ENCODE measurements at places on chromosomes 2 and 18.

DNA sequence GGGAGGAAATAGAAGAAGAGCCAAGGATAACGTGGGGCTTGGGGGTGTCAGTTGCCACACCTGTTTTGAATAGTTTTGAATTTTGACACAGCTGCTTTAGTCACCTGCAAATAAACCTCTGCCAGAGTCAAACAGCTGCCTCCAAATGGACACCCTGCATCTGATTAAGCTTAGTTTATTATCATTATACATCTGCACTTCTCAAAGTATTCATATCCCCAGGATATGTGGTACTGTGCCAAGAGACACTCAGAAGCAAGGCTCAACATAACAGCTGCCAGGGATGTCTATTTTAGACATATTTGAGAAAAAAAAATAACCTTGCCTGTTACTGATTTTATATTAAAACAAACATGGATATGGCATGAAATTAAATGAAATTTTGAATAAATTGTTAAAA, 122.5 kb upstream of the WDR75 start:
- no peak for DNase-seq

GRCh38 chr18:59696311-59697235, 650 bp downstream of the CCBE1 start:
- peak; percentile 23 for DNase-seq

- no peak for DNase-seq
Measured at GRCh38 chr2:51014759-51015158, 17.2 kb downstream of the NRXN1 start.

DNA sequence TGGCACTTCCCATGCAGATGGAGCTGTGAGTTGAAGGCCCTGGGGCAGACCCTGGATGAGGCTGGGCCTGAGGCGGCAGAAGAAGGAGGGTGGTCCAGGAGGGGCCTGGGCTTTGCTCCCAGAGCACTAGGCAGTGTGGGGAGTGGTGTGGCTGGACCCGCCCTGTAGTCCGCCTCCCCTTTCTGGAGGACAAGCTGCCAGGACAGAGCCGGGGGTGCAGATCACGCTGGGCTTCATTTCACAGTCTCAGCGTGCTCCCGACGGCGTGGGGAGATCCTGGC, 49.8 kb downstream of the PTGR3 start:
- DNase-seq: no peak

GRCh38 chr2:141458351-141458750, 672.5 kb downstream of the LRP1B start:
- no peak for DNase-seq

DNA sequence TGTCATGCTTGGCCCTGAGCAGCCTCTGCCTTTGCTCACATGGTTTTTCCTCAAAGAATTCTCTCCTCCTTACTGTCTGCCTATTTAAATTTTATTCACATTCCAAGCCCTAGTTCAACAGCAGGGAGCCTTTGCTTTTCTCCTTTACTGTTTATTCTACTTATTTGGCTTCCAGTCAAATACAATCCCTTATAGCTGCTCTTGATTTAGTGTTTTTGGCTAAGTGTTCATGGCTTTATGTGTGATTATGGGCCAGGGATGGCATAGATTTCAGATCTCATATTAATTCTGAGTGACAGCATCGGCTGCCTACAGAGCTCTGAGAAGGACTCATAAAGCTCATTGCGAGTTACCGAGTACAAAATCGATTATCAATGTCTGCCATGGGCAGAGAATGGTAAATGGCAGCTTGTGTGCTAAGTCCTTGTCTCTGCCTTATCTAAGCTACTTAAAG, 106.7 kb downstream of the METTL8 start:
- DNase-seq: no peak

DNA sequence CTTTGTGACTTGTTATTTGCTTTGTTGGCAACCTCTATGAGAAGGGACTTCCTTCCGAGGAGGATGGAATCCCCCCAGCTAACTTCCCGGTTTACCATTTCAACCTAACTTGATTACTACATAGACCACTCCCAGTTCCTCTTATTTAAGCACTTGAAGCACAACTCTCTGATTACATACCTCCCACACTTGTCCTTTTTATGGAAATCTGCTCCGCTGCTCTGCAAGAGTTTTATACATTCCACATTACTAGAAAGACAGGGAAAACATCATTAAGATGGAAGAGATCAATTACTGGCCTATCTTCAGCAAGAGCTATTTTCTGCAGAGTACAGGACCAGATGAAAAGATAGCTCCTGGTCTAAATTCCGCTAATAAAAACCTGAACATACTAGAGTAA, 160.0 kb upstream of the PGAP1 start:
- no peak for DNase-seq

DNA sequence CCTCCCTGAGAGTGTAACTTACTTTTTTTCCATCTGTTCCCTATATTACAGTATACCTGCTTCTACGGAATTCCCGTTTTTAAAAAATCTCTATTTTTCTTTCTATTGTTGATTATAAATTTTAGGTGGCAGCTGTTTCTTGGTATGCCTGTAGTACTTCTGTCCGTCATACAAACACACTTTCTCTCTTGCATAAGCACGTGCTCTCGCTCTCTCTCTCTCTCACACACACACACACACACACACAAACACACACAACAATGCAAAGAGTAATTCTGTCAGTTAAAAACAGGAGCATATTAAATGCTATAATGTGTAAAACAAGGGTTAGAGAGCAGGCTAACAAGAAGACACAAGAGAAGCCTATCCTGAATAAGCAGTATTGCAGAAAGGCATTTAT, 140.5 kb downstream of the THADA start:
- no peak for DNase-seq

GRCh38 chr2:6866275-6866671, 566 bp upstream of the CMPK2 start:
- peak; percentile 86 for DNase-seq

DNA sequence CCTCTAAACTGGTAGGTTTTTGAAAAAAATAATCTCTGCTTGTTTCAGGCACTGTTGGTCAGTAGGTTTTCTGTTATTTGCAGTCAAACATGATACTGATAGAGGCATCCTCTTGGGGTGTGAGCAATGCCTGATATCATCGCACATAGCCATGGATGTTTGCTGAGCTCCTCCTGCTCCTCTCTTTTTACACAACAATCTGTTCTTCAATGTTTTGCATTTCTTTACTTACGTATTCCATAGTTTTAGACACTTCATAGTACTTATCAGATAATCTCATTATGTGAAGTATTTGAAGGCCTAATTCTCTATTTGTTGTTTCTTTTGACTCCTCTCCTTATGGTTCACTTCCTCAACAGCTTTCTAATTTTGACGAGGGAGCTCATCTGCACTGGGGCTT, 23.0 kb upstream of the HS6ST1 start:
- DNase-seq: no peak

DNA sequence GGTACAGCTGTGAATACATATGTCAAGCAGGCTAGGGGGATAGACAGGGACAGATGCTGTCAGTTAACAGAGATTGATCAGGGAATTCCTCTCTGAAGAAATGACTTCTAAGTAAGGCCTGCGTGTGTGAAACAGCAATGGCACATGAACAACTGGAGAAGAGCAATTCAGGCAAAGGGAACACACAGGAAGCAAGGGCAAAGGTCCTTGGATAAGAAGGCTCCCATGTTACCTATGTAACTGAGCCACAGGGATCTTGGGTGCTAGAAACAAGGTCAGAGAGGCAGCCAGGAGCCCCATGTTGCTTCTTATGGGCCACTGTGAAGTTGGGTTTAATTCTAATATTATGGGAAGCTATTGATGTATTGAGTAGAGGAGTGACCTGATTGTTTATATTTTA, 373.7 kb upstream of the ACVR2A start:
- no peak for DNase-seq

DNA sequence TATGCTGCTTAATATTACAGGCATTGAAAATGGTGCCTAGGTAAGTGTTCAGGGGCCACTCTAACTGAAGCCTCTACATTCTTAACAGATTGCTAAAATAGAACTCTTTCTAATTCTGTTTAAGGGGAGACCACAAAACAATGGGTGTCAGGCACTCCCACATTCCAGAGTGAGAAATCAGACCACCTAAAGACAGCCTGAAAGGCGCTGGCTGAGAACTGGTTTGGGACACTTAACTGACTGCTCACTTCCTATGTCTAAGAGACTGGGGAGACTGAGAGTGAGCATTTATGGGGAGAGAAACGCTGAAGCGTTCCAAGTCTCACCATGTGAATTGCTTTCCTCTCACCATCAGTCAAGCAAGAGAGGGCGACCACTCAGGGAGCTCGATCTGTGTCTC, 108.8 kb upstream of the ITGB6 start:
- DNase-seq: no peak

GRCh38 chr2:229869226-229869625, 52.6 kb downstream of the TRIP12 start:
- DNase-seq: no peak

DNA sequence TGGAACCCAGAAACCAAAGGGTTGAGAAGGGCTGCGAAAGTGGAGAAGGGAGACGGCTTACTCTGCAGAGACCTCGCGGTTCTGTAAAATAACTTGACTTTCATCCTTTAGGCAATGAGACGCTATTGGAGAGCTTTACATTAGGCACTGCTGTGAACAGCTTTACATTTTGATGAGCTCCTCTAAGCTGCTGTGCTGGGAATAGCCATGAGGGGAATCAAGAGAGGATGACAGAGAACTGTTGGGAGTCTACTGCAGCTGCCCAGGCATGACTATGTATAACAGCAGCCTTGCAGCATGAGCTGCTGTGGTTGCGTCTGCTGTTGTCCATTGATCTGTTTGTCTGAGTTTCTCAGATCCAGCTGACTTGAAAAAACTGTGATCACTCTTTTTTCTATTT, 310.8 kb upstream of the MAP2 start:
- DNase-seq: no peak

- no peak for DNase-seq
Measured at GRCh38 chr2:86358957-86359356, 21.5 kb upstream of the REEP1 start.

GRCh38 chr2:171706152-171706803, 19.0 kb downstream of the DYNC1I2 start:
- DNase-seq: peak; percentile 21

DNA sequence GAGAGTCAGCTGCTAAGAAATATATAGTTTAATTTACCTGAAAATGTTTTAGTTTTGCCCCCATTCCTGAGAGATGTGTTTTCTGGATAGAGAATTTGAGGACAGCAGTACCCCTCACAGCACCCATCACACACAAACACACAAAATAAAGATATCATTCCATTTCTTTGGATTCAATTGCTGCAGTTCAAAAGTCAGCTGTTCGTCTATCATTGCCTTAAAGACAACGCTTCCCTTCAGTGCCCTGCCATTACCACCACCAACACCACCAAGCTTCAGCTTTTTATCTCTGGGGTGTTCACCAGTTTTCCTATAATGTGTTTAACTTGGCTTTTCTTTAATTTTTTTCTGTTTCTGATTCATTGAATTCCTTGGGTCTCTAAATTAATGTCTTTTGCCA, 49.7 kb downstream of the RDH14 start:
- no peak for DNase-seq

GRCh38 chr2:42984081-42984480, 191.7 kb upstream of the HAAO start:
- DNase-seq: no peak

DNA sequence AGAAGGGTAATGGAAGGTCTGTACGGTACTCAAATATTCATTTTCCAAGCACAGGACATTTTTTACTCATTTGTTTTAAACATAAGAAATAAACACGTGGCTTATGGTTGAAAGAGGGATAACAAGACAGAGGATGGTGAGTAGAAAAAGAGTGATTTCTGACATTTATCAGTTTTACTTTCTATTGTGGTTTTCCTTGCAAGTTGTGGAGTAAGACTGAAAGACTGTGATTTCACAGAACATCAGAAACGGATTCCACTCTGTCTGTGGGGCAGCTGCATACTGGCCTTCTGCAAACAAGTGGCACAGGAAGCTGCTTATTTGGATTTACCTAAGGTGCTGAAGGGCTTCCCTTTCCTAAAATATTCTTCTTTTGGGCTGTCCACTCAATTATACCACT, 122.2 kb upstream of the ITGB6 start:
- no peak for DNase-seq

DNA sequence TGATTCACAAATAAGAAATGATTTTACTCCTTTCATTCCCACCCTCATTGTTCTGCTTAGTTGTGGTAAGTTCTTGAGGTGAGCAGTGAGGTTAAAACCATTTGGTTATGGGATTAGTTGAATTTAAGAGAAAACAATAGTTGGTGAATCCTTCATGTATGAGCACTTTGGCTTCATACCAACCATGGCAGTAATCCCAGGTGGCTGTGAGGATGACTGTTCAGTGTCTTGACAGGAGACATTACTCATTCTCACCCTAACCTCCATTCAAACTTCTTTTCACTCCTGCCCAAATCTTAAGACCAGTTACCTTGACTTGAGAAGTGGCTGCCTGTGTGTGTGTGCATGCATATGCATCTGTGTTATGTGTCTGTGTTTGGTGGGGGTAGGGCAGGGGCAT, 143.1 kb downstream of the SETBP1 start:
- DNase-seq: no peak

DNA sequence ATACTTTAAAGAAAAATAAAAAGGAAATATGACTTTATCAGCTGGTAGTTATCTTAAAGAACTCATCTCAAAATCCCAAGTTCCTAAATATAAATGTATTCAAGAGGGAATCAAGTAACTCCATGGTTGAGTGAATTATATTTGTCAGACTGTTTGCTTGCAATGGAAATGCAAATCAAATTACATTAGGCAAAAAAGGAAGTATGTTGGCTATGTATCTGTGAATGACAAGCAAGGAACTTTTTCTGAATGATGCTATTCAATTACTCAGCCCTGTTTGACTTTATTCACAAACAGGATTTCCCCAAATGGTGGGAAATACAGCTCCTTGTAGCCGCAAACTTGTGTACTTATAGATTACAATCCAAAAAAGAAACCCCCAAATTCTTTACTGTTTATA, 309.1 kb downstream of the ARL6IP6 start:
- no peak for DNase-seq

- DNase-seq: peak; percentile 30
Measured at GRCh38 chr2:109226128-109226527, 97.1 kb downstream of the SH3RF3 start.

Measured in NCI-H510A treated with DMSO at 0.1 percent for 48 hours (cell line).